ENCODE measurements at places on chromosomes 16 and 17. TPM values are rescaled to one million over a fixed set of nuclear protein-coding genes. Genes with fewer than 3 reads are reported as not detected.

- peak; percentile 72 for DNase-seq
These were observed 9.0 kb downstream of the SLC5A10 start for GRCh38 chr17:18960803-18961511.

DNA sequence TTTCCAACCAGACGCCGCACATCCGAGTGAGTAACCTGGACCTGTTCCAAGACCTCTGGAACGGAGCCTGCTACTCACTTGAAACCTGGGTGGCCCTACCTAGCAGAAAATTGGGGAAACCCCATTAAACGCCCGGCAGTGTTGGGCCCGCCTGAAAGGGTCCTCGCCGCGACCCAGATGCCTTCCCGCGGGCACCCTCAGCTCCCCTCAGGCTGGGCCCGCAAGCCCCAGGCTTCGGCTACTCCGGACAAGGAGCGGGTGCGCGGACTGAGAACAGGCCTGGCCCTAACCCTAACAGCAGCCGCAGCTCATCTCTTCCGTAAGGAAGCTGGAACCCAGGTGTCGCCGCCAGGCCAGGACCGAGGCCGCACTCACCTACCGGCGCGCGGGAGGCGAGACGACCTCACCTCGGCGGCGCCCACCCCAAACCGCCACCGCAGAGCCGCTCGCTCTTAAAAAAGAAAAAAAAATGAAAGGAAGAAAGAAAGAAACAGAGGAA is 344 bp downstream of the PSME3IP1 start:
- peak; percentile 55 for DNase-seq

GRCh38 chr16:886084-886543 is 84.7 kb downstream of the LMF1 start:
- DNase-seq: no peak

DNA sequence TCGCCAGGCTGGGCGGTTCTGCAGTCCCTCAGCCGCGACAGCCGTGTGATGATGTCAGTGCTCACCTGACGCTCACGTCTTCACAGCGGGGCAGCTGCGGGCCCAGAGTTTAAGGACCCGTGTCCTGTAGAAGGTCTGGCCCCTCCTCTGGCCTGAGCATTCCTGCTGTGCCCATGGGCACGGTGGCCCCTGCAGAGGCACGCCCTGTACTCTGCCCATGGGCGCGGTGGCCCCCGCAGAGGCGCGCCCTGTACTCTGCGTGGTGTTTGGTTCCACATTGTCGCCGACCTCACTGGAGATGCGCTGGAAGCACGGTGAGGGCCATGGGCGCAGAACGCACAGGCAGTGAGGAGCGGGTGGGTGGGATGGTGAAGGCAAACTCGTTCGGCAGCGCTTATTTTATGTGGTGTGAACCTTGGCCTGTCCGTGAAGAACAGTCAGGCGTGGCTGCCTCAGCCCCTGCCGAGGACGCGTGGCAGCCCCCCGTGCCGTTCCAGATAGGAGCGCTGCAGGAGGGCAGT is 122.0 kb downstream of the BANP start:
- no peak for DNase-seq

Gene CES4A
- 7.9 TPM for polyA plus RNA-seq

GRCh38 chr16:46929378-46930332 is 43.8 kb downstream of the DNAJA2 start:
- no peak for DNase-seq

GRCh38 chr17:80591788-80592187 is 47.1 kb downstream of the RPTOR start:
- no peak for DNase-seq
